ENCODE measurements at places on chromosomes 3 and 15. TPM values are rescaled to one million over a fixed set of nuclear protein-coding genes. Genes with fewer than 3 reads are reported as not detected.

AP3B2 gene
- total RNA-seq = 0.10 TPM

- DNase-seq = no peak
These were observed 451.9 kb downstream of the FOXP1 start for GRCh38 chr3:71131375-71132314.

IL16 gene
- total RNA-seq = 104 TPM

DNA sequence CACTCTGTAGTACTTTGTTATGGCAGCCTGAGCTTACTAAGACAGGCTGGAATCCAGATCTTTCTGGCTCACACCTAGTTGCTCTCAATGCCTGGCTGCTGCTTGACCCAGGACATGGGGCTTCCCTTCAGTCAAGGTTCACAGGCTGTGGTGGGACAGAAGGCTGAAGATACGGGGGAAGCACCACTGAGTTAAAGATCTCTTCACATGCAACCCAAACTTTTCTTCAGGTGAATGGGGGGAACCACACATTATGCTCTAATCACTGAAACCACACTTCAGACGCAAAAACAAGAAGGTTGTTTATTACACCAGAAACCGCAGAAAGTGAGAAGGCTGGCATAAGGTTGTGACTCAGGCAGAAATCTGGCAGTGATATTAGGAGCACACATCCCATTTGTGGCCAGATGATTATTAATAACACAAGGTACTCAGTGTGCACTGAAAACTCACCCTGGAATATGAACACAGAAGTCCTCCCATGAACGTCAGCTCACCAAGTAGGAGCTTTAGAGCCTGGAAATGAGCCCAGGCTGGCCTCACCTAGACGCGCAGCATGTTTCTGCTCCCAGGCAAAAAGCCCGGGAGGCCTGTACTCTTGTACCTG is 230.5 kb upstream of the CHRNA7 start:
- DNase-seq = no peak

GRCh38 chr15:75620841-75621391 is 4.6 kb downstream of the SNUPN start:
- DNase-seq = no peak

PPARG gene
- total RNA-seq = 1.2 TPM

DNA sequence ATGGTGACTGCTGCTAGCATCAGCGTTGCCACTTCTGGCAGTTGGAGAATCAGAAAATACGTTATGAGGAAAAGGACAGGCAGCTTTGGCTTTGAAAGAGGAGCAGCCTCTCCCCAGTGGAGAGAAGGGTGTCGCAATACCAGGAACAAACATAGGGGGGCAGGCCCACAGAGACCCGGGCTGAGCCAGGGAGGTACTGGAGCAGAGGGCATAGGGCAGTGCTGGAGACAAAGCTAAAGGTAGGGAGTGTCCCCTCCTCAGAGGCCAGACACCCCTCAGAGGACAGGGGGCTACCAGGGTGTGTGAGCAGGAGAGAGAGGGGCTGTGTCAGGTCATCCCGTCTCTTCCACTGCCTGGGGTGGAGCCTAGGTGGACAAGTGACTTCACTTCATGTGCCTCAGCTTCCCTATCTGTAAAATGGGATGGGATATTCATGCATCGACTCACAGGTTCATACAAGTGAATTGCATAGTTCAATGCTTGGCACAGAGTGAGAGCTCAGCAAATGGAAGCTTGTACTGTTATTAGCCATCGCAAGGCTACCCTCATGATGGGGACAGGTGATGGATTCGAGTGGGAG is 49.7 kb upstream of the LIMD1 start:
- no peak for DNase-seq

EIF2A gene
- 144 TPM for total RNA-seq

DNA sequence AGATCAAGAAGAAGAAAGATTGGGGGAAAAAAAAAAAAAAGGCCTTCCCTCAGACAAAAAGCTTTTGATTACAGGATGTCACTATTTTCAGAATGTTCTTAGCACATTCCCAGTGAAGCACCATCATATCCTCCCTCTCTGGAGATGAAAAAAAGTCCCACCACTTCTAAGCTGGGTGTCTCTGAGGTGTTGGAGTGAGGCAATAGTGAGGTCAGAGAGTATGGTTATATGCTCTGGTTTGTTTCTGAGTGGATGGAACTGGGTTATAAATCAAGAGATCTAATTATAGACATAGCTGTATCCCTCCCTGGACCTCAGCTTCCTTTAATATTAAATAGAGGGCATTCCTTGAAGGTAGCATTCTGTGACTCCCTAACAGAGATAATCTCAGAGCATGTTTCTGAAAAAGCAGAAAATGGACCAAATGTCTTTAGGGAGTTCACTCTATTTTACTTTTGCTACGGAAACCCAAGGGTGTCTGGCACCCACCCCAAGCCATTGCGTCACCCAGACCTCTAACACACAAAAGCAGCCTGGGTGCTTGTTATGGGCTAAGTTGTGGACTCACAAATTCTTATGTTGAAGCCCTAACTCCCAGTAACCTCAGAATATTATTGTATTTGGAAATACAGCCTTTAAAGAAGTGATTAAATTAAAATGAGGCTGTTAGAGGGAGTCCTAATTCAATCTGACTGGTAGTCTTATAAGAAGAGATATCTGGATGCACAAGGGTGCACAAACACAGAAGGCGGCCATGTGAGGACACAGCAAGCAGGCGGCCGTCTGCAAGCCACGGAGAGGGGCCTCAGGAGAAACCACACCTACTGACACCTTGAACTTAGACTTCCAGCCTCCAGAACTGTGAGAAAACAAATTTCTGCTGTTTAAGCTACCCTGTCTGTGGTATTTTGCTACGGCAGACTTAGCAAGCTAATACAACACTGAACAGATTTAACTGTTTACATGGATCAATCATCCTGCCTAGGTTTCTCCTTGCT is 81.5 kb downstream of the MB21D2 start:
- DNase-seq = no peak

DNA sequence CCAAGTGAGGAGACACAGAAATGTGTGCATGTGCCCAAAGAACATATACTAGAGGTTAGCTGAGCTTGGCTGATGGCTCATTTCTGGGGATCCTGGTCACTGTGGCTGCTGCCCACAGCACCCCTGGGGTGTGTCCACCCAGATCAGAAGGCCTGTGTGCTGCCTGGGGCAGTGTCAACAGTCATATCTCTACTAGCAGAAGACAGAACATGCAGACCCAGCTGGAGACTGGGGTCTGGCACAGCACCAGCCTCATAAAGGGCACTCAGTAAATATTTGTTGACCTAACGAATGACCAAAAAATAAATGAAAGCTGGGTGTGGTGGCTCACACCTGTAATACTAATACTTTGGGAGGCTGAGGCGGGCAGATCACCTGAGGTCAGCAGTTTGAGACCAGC is 16.4 kb downstream of the CHRNA3 start:
- DNase-seq = no peak

DNA sequence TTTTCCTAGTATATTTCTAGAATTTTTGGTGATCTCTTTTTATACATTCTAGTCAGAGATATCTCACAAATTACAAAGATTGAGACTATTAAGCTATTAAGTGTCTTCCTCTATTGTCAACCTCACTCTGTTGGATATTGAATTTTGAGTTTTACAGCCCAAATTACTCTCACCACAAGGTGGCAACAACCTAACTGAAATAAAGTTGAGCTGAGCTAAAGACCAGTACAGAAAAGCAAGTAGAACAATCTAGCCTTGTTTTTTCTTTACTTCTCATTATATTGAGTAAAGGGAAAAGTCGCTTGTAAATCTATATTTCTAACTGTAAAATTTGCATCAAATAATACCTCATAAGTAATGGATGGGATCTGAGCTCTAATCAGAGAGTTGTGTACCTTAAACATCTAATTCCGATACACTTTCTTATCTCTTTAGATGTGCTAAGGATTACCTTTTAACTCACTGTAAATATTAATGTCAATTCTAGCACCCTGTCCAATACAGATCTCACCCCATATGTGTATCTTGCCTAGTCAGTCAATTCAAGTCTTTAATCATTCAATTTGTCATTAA is 13.6 kb upstream of the COMMD2 start:
- no peak for DNase-seq

- DNase-seq = no peak
These were observed 217.9 kb upstream of the DCBLD2 start for GRCh38 chr3:99119385-99119784.

- DNase-seq = no peak
These were observed 357.0 kb upstream of the ICE2 start for GRCh38 chr15:60835974-60836373.

DNA sequence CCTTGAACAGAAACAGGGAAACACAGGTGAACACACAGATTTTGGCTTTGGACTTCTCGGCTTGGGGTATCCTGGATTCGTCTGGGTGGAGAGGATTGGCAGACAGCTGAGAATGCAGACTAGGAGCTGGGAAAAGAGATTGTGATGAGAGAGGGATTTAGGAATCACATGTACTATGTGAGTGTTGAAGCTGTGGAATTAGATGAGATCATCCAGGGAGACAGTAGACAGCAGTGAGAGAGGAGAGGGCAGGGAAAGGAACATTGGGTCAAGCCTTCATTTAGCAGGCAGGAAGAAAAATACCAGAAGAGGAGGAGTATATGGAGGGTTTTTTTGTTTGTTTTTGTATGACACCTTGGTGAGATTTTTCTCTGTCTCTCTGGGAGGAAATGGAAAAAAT is 262.1 kb upstream of the TBL1XR1 start:
- no peak for DNase-seq

DNA sequence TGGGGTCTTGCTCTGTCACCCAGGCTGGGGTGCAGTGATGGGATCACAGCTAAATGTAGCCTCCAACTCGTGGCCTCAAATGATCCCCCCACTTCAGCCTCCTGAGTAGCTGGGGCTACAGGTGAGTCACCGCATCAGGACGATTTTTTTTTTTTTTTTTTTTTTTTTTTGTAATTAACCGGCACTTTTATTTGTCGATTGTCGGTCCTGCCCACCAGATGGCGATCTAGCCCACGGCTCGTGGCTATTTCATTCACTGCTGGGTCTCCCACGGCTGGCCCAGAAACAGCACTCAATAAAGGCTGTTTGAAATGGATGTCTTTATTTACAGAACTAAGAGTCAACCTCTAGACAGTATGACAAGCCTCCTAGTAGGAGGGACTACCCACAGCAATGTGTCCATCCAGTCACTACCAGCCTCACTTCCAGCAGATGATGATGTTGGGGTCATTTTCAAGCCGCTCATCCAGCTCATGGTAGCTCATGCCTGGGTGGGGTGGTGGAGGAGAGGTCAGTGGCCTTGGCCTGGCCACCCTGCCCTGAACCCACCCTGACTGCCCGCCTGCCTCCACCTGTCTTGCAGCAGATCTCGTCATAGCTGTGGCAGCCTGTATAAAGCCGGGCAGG is 1.8 kb upstream of the ZMYND10 start:
- peak; percentile 68 for DNase-seq

DNA sequence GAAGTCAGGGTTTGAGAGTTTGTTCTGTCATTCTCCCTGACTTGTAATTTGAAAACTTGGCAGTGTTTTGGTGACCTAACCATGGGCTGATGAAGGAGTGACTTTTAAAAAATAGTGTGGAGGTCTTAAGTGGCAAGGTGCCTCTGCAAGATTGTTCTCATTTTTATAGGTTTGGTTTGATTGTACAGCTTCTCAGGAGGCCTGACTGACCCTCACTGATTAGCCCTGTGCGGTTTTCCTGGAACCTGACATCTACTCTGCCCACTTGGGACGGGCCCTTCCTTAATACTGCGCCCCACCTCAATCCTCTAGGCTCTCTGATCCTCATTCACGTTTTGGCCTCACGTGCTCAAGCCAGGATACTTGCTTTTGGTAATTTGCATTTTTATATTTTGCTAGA is 2.8 kb downstream of the UBE2E1 start:
- no peak for DNase-seq

DNA sequence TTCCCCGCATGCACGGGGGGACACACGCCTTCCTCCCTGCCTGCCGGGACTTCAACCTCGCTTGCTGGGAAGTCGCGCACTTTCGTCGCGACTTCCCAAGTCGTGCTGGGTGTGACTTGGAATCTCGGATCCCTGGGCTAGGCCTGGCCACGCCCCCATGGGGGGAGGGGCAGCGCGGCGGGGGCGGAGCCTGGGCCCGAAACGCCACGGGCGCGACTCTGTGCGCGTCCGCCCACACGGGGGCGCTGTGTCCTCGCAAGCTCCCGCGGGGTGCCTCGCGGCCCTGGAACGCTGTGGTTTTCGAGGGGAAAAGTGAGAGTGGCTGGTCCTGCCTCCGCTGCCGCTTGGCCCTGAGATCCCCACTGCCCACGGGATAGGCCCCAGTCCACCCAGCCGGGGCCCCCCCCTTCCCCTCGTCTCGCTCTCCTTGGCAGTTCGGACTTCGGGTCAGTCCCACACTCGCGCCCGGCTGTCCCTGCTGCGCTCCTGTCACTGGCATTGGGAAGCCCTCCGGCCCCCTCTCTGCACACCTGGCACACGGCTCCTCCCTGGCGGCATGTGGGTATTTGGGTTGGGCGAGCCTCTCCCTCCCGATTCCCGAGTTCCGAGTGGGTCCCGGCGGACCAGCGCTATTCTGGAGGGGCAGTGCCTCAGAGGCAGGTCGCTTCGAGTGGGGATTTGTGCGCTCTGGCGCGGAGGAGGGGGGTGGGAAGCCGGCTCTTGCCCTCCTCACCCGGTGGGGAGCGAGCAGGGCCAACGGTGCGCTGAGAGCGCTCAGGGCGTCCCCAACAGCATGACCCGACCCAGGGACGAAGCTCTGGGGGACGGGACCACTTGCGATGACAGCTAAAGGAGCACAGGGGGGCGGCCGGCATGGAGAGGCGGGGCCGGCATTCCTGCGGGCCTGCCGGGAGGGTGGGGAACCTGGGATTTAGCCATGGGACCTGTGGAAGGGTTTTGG is 23.6 kb downstream of the SEC61A1 start:
- DNase-seq = peak; percentile 87

DNA sequence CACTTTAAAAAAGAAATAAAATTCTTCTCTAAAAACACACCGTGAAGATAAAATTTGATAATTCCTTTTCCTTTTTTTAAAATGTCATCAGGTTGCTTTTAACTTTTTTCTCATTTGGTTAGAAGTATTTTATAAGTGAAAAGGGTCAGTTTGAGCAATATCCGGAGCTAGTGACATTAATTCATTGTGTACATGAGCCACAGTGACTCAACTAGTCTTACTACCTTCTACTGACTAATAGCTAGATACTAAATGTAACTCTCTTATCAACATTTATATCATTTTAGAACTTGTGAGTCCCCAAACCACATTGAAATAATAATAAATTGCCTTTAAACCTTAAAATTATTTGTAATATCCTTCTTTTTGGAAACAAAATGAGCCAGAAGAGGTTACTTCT is 101.2 kb upstream of the ZBTB20 start:
- no peak for DNase-seq

All from T-helper 17 cell (primary cell).